ENCODE measurements at places on chromosomes 7 and 10.

- no peak for DNase-seq
Measured at GRCh38 chr10:113056441-113057021, 106.5 kb downstream of the TCF7L2 start.

DNA sequence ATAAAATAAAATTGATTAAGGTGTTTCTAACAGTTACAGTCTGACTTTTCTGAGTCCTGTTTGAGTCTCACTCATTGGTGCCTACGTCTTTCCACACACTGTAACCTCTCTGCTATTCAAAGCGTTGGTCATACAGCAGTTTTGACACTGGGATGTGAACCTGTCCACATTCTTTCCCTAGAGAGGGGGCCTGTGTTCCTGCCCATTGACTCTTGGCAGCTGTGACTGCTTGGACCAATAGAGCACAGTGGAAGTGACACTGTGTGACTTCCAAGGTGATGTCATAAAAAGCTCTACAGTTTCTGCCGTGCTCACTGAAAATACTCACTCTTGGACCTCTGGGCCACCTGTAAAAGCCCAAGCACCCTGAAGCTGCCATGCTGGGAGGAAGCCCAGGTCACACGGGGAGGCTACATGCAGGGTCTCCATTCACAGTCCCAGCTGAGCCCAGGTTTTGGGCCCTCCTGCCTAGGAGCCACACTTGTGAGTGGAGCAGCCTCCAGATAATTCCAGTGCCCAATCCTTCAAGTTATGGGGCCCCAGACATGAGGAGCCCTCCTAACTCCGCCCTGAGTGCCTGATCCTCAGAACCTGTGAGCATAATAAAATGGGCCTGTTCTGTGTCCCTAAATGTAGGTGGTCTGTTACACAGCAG lies 704 bp upstream of the ANTXRL start:
- DNase-seq = no peak

DNA sequence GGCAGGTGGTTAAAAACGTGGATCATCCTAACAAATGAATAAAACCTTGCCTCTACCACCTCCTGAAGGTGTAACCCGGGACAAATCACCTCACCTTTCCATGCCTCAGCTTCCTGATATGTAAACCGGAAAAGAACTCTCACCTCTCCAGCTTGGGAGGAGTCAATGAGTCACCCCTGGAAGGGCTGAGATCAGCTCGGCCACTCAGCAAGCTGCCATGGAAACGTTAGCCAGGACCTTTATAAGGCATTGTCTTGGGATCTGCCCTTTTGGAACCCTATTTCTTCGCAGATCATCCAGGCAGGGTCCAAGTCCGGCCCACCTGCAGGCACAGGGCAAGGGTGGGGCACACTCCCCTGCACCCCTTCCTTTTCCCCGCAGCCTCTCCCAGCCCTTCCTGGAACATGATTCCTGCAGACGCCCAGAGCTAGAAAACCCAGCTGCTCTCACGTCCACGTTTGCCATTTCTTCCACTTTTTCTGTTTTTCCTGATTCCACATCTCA lies 81.6 kb upstream of the PFKP start:
- DNase-seq = no peak

- DNase-seq = no peak
Measured at GRCh38 chr7:88668591-88668990, 90.9 kb upstream of the ZNF804B start.

- peak; percentile 52 for DNase-seq
Measured at GRCh38 chr10:48672596-48673265, 11.9 kb upstream of the WDFY4 start.
